ENCODE measurements at places on chromosomes 3 and 15.

DNA sequence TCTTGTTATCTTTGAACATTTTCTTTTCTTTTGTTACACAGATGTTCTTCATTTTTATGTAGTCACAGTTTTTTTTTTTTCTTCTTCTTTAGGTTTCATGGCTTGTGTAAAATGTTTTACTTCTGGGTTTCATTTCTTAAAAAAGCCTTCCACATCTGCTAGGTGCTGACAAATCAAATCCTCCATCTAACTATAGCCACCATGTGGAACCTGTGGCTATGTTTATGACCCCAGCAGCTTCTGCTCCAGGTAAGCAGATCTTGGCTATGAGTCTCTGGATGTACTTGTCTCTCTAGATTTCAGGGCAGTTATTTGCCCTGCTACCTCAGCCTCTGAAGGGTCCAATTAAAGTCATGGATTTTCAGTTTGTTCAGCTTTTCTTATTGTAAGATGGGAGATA lies 44.5 kb downstream of the OXSM start:
- DNase-seq: no peak

DNA sequence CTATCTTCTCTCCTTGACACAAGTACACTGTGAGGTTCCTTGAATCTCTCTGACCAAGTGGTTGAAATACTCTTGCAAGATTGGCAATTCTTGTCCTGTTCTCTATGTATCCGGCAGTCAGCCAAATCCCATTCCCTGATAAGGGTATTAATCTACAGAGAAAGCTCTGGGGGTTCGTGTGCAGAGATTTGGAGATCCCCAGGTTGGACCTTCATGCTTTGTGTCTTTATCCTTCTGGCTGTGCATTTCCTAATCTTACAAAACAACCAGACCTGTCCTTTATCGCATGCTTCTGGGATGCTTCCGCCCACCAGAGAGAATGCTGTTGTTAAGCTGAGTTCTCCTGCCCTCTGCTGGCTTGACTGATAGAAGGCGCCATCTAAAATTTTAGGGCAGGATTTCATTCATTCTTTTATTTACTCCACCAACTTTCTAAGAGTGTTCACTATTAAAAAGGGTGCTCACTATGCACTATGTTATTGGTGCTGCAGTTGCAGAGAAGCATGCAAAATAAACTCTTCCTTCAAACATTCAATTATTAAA lies 8.6 kb upstream of the SST start:
- DNase-seq: no peak

DNA sequence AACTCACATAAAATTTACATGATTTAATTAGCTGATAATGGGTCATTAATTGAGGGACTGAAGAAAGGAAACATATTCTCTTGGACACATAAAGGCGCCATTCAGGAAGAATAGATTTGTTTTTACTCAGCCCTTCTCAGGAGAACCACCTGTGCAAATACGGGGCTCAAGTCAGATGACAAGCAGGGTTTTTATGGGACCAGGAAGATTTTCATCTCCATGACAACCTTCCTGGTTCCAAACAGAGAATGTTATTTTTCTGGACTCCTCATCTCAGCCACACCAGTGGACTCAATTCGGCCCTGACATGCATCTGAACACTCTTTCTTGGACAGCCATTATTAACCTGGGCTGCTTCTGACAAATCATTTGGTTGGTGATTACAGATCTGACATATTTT lies 120.5 kb downstream of the PDZRN3 start:
- DNase-seq: no peak

DNA sequence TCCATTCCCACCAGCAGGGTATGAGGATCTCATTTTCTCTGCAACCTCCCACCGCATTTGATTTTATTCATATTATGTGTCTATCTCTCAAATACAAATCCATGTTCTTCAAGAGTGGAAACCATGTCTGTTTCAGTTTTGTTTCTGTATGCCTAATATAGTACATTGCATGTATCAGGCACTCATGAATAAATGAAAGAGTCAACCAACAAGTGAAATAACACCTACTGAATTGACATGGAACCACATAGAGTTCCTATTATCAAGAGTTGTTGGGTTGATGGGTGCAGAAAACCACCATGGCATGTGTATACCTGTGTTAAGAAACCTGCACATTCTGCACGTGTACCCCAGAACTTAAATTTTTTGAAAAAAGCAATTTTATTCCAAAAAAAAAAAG lies 466.8 kb downstream of the LPP start:
- DNase-seq: no peak

DNA sequence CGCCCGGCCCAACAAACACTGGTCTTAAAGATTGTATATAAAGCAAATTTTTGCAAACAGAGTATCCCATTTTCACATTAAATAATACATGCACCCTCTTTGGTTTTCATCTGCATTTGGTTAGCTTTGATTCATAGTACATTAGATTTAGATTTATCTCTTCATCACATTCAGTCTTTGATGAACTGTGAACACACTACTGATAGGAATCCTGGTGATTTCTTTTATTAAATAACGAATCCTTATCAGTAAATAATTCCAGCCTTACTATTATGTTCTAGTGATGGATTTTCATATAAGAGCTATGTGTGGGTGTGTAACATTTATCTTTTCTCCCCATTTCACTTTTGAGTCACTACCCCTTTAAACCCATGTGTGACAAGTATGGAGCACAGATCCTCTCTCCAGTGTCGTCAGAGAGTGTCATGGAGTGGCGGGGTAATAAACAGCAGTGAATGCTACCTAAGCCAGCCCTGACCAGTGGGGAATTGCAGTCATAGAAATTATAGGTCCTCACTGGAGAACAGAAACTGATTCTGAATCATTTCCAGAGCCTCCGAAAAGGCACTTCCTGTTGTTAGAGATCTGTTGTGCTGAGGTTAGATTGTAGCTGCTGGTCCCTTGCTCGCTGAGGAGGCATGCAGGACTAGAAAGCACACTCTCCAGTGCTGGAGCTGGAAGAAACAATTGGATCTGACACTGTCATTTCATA lies 22.0 kb downstream of the SLC7A14 start:
- DNase-seq: no peak

DNA sequence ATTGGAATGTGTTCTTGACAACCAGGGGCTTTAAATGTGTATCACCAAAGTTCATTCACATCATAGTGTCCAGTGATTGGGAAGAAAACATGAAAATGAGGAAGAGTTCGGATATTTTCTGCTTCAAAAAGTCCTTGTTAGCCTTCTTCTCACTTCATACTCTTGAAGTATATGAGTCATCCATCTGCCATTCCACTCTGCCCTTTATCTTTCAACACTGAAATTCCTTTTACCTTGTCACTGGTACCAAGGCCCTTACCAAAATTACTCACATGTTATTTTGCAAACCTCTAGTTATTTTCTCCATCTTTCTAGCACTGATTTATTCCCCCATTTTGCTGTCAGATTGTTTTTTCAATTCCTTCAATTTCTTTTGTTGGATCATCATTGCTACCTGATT lies 32.5 kb downstream of the OR5H15 start:
- DNase-seq: no peak

DNA sequence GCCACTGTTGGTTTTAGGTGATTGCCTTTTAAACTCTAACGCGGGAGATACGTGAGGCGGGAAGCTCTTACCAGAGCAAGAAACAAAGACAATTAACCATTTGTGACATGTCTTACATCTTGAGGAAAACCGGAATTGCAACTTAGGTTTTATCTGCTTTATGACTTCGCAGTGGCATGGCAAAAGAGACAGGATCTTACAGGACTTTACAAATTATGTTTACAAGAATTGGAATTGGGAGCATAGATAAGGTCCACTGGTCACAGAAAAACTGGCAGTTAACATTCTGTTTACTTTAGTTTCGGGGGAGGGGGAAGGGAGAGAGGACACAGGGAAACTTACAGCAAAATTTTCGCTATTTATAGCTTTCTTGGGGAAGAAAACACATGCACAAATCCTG lies 1119.6 kb downstream of the ZPLD1 start:
- no peak for DNase-seq

DNA sequence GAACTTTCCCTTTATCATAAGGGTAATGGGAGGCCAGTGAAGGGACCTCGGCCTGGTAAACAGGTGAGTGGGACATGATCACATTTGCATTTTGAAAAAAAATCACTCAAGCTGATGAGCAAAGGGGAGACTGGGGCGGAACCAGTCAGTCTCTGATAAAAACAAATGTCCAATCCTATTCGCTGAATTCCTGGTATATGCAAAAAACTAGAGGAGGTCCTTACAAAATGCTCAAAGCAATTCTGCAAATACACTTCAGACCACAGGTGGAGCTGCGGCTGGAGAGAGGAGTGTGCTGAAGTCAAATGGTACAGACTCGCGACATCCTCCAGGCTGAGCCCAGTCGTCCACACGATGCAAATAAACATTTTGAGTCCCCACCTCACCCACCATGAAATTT lies 166.7 kb downstream of the FOXP1 start:
- no peak for DNase-seq

DNA sequence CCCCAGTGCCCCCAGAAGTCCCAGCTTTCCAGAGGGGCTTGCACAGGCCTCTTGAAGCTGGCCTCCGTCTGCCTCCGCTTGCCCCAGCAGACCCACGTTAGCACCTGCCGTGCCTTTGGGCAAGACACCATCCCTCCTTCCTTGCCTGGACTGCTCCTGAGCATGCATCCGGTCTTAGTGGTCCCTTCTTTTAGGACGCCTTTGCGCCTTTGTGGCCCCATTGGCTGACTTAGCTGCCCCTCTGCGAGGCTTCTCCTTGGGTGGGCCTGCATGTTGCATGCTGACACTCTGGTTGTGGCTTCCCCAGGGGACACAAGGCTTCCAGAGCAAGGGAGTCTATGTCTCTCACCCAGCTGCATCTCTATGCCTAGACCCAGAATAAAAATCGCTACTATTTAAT lies 56.6 kb downstream of the RHCG start:
- DNase-seq: no peak

GRCh38 chr15:83930392-83931212 lies 276.7 kb downstream of the ADAMTSL3 start:
- DNase-seq: no peak

GRCh38 chr3:132980102-132980501 lies 58.1 kb upstream of the TMEM108 start:
- DNase-seq: no peak

DNA sequence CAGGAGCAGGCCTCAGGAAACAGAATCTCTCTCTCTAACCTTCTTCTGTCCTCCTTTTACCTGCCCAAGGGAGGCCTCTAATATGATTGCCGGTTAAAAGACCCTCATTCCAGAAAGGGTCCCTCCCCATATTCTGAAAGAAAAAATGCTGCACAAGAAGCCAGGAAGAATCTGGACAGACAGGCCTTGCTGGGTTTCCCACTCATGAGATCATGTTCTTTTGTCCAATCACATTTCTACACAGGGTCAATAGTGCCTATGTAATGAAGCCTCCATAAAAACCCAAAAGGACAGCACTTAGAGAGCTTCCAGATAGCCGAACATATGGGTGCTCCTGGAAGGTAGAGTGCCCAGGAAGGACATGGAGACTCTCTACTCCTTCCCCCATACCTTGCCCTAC lies 146.0 kb downstream of the MYO9A start:
- DNase-seq: no peak

DNA sequence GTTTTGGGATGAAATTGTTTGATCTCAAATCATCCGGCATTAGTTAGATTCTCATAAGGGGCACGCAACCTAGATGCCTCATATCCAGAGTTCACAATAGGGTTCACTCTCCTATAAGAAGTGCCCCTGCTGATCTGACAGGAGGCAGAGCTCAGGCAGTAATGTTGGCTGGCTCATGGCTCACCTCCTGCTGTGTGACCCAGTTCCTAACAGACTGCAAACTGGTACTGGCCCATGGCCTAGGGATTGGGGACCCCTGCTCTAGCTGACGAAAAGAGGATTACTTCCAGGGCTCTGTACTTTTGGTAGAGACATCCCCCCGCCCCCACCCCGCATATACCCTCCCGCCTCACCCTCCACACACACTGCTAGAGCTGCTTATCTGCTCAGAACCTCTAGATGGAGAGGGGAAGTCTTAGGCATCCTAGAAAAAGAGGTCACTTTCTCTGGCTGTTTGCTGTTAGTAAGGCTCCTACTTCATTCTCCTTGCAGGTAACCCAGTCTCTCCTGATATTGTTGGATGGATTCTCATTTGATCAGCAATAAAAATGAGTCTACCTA lies 923.1 kb downstream of the CADM2 start:
- no peak for DNase-seq

GRCh38 chr15:73575636-73576247 lies 57.4 kb downstream of the NPTN start:
- no peak for DNase-seq

- DNase-seq: no peak
These were observed 247.2 kb downstream of the SLC9A9 start for GRCh38 chr3:143600756-143601718.

DNA sequence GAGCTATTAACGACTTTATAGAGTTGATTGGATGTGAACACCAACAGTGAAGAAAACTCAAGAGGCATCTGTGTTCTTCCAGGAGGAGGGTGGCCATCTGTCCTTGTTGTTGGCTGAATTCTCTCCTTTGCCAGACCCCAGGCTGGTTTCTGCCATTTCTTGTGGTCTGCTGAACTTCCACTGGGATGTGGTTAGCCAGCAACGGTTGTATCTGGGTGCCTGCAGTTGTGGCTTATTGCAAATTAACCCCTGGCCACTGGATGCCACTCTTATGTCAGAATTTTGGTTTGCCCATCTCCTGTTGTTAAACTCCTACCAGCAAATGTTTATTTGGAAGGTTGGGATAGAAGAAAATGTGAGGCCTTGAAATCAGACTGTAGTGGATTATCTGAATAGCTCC lies 163.6 kb upstream of the TBC1D5 start:
- DNase-seq: no peak

- DNase-seq: no peak
These were observed 44.3 kb upstream of the UBE2E1 start for GRCh38 chr3:23761440-23761896.

DNA sequence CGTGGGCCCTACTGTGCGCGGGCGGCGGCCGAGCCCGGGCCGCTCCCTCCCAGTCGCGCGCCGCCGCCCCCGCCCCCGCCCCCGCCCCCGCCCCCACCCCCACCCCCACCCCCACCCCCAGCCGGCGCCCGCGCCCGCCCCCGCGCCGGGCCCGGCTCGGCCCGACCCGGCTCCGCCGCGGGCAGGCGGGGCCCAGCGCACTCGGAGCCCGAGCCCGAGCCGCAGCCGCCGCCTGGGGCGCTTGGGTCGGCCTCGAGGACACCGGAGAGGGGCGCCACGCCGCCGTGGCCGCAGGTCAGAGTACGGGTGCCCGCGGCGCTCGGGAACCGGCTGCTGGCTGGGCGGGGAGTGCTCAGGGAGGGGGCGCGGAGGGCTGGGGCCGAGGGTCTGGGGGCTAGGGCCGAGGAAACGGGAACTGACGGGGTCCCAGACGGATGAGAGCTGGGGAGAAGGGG lies 1.1 kb upstream of the PPARG start:
- no peak for DNase-seq

Measured in stimulated activated CD8-positive, alpha-beta memory T cell treated with anti-CD3 and anti-CD28 coated beads, Interleukin-4, amount 100 ng/mL, for 1 hour (primary cell).